ENCODE measurements at places on chromosomes 3 and 15. TPM values are rescaled to one million over a fixed set of nuclear protein-coding genes. Genes with fewer than 3 reads are reported as not detected.

Gene RBPMS2
- not detected for total RNA-seq

Gene GOLGA6L7
- total RNA-seq, result not detected

Gene ZNF619
- 5.2 TPM for total RNA-seq

Gene ESYT3
- under 0.01 TPM for total RNA-seq

Gene THRB
- 5.2 TPM for total RNA-seq

Gene CPNE9
- total RNA-seq, result not detected

Gene DISP2
- under 0.01 TPM for total RNA-seq

Gene H1-8
- not detected for total RNA-seq

Gene MORC1
- total RNA-seq, result not detected

Gene ADCY5
- total RNA-seq, result 0.43 TPM

Gene RTP3
- total RNA-seq, result 0.43 TPM

Gene FLNB
- total RNA-seq, result 369 TPM

Gene CFAP92
- total RNA-seq, result not detected

Gene ABCF3
- 51.0 TPM for total RNA-seq

Gene CATSPER2
- total RNA-seq, result 0.86 TPM

Gene ANKRD63
- not detected for total RNA-seq

Gene DNAJA4
- 4.3 TPM for total RNA-seq

Gene NPAP1
- total RNA-seq, result not detected

Gene HGD
- total RNA-seq, result 0.43 TPM

Gene CCRL2
- total RNA-seq, result 0.64 TPM

Gene SLC22A13
- total RNA-seq, result 0.43 TPM

Gene PPP1R14D
- total RNA-seq, result not detected

Gene ANKRD34C
- not detected for total RNA-seq

Gene PLA2G4E
- not detected for total RNA-seq

Gene CD96
- total RNA-seq, result 0.32 TPM

Gene ERC2
- total RNA-seq, result 0.43 TPM

Gene COLQ
- total RNA-seq, result 0.43 TPM

Gene ZNF662
- 3.9 TPM for total RNA-seq

Gene CKMT1A
- total RNA-seq, result not detected

Gene TLR9
- total RNA-seq, result not detected

Gene KIF15
- 9.9 TPM for total RNA-seq

Gene CHL1
- total RNA-seq, result not detected

Gene KLHL40
- not detected for total RNA-seq

Gene ASB14
- not detected for total RNA-seq

Gene SLC22A14
- 0.86 TPM for total RNA-seq

Gene SAMD7
- total RNA-seq, result not detected

Gene ROPN1
- total RNA-seq, result not detected

Gene SV2B
- total RNA-seq, result not detected

Gene PIERCE2
- 1.3 TPM for total RNA-seq

Gene RASGRF1
- 0.43 TPM for total RNA-seq

Gene IQCF5
- not detected for total RNA-seq

Gene RBMS3
- total RNA-seq, result 85.9 TPM

Gene FOXL2NB
- 101 TPM for total RNA-seq

Gene CCDC13
- total RNA-seq, result 0.64 TPM

Gene TUSC2
- 17.7 TPM for total RNA-seq

Gene HAPLN3
- total RNA-seq, result 8.1 TPM

Gene PTX3
- 22.5 TPM for total RNA-seq

Gene CHRD
- total RNA-seq, result 1.7 TPM

Gene C3orf20
- total RNA-seq, result not detected

Gene RFTN1
- total RNA-seq, result 74.7 TPM

Gene LYZL4
- not detected for total RNA-seq

Gene PEX5L
- total RNA-seq, result under 0.01 TPM

Gene THOC7
- total RNA-seq, result 46.1 TPM

Gene GOLGA8M
- 1.3 TPM for total RNA-seq

Gene SLC7A14
- 2.2 TPM for total RNA-seq

Gene BSN
- total RNA-seq, result under 0.01 TPM

Gene GUCA1C
- not detected for total RNA-seq
